ENCODE measurements at places on chromosomes 3 and 15. TPM values are rescaled to one million over a fixed set of nuclear protein-coding genes. Genes with fewer than 3 reads are reported as not detected.

DNA sequence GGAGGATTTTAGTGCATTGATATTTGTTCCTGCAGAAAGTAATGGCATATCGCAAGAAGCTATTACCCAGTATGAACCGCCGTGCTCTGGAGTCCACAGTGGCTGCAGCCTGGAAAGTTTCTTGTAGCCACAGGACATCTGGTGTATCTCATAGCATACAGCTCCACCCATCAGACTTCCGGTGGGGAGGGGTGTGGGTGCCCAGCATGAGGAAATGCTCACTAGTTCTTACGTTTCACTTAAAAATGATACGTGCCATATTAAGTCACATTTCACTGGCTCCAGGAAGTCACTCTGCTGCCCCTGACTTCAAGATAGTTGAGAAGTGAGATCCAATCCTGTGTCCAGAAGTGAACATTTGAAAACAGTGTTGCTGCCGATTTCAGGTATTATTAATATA is 990.4 kb downstream of the GBE1 start:
- DNase-seq: no peak

RBPMS2 gene
- total RNA-seq: 36.9 TPM

GRCh38 chr15:75727031-75727531 is 14.4 kb upstream of the CSPG4 start:
- no peak for DNase-seq

DNA sequence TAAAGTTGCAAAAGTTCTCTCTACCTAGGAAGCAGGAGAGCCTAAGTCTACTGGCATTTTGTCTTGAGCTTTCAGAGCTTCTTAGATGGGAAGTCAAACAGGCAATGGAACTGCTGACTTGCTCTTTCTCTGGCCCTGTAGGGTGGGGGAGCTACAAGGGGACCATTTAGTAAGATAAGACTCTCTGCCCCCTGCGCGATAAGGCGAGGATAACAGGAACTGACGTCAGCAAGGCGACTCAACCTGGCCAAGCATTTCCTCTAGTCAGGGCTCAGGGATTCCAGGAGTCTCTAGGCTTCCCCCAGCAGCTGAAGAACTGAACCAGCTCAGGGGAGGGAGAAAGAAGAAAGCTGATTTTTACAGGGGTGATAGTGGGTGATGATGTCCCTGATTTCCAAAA is 5.8 kb downstream of the RARB start:
- DNase-seq: no peak

GRCh38 chr3:157573281-157573680 is 70.1 kb upstream of the VEPH1 start:
- no peak for DNase-seq

Data from GM23338 (cell line).